Left lung (tissue), 14 donors: ENCODE measurements at places on chromosomes 5 and 9. TPM values are rescaled to one million over a fixed set of nuclear protein-coding genes. Genes with fewer than 3 reads are reported as not detected.

CCDC192 gene
- polyA plus RNA-seq = 0.81 TPM

SMIM3 gene
- 14.0 TPM for polyA plus RNA-seq

PDCD1LG2 gene
- polyA plus RNA-seq = 0.45 TPM

CCDC127 gene
- polyA plus RNA-seq = 13.3 TPM

GKAP1 gene
- 13.2 TPM for polyA plus RNA-seq

PCA3 gene
- polyA plus RNA-seq = 0.34 TPM

ARHGEF37 gene
- 5.0 TPM for polyA plus RNA-seq

BARHL1 gene
- polyA plus RNA-seq = not detected

TAF1L gene
- 0.04 TPM for polyA plus RNA-seq

DNA sequence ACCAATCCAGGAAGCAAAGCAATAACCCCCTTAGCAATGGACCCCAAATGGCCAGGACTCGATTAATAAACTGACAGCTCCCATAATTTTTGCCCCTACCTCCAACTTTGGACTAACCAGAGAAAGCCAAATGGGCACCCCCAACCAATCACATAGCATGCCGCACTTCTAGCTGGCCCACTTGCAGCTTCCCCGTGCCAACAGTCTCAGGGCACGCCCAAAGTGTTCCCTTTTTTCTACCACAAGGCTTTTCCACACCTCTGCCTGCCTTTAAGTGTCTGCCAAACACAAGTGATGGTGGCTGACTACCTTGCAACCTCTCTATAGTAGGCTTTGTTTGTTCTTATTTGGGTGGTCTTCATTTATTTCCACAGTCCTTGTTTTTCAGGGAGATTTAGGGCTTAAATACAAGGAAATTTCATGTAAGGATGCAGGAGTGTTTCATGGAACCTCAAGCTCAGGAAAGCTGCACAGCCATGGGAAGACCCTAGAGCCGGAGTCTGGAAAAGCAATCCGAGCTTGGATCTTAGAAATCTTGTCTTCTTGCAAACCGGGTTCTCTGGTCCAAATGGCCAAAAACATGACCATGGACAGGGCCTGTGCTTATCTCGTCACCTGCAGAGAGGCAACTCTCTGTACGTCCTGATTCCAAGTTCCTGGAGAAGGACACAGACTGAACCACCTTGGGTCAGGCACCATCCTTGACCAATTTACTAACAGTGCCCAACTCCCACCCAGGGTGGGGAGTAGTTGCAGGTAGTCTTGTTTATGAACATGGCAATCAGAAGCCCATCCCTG, 89.2 kb downstream of the THBS4 start:
- no peak for DNase-seq

DNA sequence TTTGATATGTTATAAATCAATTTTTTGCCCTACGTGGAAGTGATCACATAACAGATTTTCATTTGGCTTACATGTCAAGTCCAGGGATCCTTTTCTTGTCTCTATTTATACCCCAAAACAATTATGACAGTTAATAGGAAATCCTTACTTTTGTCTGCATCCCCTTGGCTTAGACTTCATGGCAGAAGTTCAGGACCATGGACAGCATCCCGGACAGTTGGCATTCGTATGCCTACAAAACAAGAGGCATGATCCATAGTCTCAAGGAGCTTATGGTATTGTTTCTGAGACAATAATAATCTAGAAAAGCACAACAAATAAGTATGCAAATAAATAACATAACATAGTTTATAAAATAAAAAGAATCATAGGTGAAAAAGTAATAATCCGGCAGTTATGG, 214.3 kb upstream of the GRIA1 start:
- no peak for DNase-seq

GRCh38 chr9:132367613-132368313, 13.0 kb upstream of the SETX start:
- DNase-seq = no peak

DNA sequence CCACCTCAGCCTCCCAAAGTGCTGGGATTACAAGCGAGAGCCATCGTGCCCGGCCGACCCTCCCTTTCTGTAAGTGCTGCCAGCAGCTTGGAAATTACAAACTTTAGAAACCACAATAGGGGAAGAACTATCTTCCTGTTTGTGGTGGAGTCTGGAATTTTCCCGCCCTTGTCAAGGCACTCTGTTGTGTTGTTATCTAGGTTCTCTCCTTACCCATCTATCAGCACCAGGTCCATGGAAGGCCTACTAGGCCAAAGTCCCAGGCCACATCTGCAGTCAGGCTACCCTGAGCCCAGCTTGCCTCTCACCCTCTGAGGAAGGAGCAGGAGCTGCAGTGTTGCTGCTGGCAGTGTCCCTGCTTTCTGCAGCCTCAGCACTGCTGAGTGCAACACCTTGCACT, 214.9 kb downstream of the MCTP1 start:
- DNase-seq = no peak

- no peak for DNase-seq
These were observed 54.7 kb downstream of the FXN start for GRCh38 chr9:69090140-69090750.

GRCh38 chr9:4113711-4114110, 186.2 kb downstream of the GLIS3 start:
- DNase-seq = no peak

DNA sequence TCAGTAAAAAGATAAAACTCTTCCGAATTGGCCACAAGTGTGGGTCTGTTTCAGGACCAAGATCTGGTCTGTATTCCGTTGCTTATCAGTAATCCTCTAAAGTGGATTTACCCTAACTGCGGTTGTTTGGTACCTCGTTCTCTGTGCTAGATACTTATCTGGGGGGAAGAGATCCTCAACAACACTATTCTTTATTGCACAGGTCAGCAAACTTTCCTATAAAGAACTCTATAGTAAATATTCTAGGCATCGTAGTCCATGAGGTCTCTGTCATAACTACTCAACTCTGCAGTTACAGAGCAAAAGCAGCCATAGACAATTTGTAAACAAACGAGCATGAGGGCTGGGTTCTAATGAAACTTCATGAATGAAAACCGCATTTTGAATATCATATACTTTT, 335.8 kb upstream of the KIF2A start:
- DNase-seq = no peak

DNA sequence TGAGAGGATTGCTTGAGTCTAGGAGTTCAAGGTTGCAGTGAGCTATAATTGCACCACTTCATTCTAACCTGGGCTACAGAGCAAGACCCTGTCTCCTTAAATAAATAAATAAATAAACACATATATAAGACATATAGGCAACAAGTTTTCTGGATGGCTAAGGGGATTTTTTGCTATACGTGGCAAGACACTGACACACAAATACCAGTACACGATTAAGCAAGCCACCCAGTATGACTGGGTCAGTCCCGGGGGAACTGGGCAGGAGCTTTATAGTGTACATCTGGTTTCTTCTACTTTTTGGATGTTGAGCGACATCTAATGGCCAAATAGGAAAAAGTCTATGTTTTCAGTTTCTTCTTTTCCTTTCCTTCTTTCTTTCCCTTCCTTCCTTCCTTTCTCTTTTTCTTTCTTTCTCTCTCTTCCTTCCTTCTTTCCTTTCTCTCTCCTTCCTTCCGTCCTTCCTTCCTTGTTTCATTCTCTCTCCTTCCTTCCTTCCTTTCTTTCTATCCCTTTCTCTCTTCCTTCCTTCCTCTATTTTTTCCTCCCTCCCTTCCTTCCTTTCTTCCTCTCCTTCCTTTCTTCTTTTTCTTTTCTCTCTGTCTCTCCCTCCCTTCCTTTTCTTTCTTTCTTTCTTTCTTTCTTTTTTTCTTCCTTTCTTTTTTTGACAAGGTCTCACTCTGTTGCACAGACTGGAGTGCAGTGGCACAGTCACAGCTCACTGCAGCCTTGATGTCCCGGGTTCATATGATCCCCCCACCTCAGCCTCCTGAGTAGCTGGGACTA, 47.0 kb upstream of the PLIN2 start:
- peak; percentile 61 for DNase-seq

DNA sequence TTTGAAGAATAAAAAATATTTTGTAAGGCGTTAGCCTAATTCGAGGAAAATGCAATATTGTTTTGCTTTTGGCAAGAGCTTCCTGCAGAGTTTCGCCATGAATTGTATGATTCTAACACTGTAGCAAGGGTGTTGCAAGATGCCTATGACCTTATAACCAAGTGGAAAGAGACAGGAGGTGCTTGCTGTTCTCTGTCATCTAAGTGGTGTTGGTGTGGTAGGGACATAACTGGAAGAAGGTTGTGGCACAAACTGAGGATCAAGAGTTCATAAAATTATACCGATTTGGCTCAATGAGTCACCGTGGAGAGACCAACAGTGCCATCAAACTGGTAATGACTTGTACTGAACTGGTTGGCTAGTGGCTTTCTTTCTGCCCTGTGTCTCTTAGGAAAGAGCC, 6.3 kb downstream of the STC2 start:
- DNase-seq = no peak

DNA sequence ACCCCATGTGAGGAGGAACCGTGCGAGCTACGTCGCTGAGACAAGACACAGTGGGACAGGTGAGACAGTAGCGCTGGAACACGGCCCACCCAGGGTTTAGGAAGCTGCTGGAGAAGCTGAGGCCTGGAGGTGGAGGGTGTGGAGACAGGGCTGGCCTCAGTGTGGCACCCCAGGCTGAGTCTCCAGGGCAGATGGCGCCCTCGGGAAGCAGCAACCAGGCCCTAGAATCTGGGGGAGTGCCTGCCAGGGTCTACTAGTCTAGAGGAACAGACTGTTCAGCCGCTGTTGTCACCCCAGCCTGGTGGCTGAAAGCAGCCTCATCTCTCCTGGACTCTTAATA, 4.6 kb upstream of the TERT start:
- DNase-seq = no peak

GRCh38 chr5:15009420-15009819, 137.8 kb upstream of the ANKH start:
- DNase-seq = no peak

GRCh38 chr5:67381236-67381880, 184.8 kb upstream of the CD180 start:
- DNase-seq = no peak

DNA sequence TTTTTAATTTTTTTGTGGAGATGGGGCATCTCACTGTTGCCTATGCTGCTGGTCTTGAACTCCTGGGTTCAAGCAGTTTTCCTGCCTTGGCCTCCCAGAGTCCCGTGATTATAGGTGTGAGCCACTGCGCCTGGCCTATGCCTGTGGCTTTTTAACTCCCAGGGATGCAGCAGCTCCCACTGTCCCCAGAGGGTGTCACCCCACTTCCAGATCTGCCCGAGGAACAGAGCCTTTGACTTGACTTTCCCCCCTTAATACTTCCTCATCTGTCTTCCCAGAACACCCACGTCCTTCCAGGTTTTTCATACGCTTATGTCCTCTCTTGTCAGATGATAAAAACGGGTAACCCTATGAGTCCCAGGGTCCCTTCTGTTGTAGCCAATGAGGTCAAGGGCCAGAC, 7.6 kb upstream of the PRRC2B start:
- DNase-seq = no peak

DNA sequence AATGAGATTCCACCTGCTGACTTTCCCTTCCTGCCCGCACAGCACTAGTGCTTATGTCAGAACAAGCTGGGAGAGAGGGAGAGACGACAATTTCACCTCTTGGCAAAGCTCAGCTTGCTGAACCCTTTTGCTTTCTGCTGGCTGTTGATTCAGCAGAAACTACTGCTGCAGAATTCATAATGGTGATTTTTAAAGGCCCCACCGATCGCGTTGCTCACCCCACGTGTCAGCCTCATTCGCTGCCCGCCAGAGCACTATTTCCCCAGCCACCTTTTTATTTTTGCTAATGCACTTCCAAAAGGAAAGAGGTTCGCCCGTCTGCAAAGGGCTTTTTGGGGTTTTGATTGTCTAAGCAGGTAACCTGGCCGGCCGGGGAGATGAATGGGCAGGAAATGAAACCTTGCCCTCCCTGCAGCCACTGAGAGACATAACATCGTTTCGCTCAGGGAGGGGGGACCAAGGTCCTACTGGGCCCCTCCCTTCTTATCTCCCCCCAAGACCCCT, 1.3 kb downstream of the PPP2R2B start:
- DNase-seq = no peak

GRCh38 chr5:141814064-141814964, 63.9 kb downstream of the PCDH1 start:
- DNase-seq = no peak

GRCh38 chr9:126375386-126375785, 48.8 kb downstream of the MVB12B start:
- no peak for DNase-seq

DNA sequence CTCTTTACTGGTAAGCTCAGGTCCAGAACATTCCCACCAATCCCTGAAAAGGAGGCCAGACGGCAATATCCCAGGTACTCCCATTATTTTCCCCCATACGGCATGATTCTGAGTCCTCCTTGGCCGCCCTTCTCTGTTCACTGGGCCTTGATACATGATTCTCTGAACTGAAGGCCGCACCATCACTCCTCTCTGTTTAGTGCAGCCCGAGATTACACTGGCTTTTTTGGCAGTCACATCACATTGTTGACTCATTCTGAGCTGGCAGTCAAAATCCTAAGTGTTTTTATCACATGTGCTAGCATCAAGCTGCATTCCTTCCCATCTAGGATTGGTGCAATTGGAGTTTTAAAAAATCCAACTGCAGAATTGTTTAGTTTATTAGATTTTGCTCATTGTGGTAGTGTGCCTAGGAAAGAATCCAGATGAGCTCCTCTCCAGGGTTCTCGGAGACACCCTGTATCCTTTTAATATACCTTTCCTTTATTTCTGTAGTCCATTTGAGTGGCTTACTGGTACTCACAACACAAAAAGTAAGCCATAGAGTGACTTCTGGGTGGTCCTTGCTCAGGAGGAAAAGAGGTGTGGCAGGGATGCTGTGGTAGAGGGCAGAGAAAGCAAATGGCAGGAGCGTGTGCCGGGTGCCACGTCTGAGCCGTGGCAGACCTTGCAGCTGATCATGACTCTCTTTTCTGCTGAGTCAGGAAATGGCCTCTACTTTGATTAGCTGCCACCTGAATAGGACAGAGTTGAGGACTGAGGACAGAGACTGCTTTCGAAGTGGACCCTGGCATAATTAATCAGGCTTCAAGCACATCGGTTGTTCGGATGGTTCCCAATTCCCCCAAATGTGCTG, 121.1 kb upstream of the IL12B start:
- no peak for DNase-seq

DNA sequence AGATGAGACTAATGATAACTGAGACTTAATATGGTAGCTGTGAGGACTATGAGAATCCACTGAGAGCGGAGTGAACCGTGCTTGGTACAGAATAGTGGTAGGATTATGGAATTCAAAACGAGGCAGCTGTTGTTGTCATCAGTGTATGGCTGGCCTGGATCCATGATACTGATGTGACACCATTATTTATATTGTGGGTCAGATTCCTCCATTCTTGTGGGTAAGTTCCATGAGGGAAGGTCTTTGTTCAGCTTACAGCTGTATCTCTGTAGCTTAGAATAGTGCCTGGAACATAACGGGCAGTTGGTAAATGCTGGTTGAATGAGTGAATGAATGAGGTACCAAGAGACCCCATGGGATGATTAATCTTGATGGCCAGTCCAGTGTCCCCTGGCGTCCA, 61.8 kb downstream of the ACER2 start:
- no peak for DNase-seq
